ENCODE measurements at places on chromosomes 1 and 21. TPM values are rescaled to one million over a fixed set of nuclear protein-coding genes. Genes with fewer than 3 reads are reported as not detected.

GRCh38 chr1:25435397-25436108 lies 4.9 kb downstream of the MACO1 start:
- DNase-seq = no peak

GRCh38 chr1:24707687-24708086 lies 37.6 kb upstream of the CLIC4 start:
- no peak for DNase-seq

- DNase-seq = peak; percentile 80
Observed at GRCh38 chr1:10793129-10793651, 3.3 kb downstream of the CASZ1 start.

GRCh38 chr21:31252611-31253010 lies 91.5 kb downstream of the TIAM1 start:
- no peak for DNase-seq

GRCh38 chr1:20830378-20830777 lies 43.3 kb upstream of the HP1BP3 start:
- no peak for DNase-seq

GRCh38 chr21:20272791-20273362 lies 725.3 kb upstream of the NCAM2 start:
- DNase-seq = no peak

DNA sequence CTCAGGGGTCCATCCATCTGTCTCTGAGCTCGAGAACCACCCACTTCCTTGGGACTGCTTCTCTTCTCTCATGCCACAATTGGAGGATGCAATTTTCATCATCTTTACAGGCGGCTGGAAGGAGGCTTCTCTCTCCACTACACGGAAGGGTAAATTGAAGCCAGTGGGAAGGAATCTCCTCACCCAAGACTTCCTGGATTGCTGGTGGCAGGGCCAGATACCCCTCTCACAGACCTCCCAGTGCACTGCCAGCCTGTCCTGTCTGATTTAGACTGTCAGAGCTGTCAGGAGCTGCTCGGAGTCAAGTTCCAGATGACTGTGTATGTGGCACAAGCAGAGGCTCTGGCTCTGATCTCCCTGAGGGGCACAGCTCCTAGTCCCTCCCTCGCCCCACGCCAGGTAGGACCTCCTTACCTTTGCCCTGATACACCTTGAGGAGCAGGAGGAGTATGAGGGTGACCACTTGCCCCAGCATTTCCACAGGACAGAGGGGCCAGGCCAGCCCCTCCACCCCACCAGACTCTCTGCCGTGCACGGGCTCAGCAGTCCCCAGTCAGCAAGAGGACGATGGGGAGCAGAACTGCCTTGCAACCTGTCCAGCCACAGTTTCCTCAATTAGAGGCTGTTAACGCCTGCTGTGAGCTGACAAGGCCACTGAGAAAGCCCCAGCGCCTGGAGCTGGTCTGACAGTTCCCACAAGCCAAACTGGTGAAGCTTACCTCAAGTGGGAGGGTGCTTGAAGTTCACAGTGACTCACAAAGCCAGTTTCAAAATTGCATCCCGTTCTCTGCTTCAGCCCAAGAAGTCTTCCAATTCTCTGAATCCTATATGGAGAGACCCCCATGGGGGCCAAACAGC lies at the start of gene CD244:
Gene CD244 (minus strand): TSS at position 685 of the 858 bp plus-strand sequence. CDS start 210 bp downstream, at position 475.
- peak; percentile 46 for DNase-seq

GRCh38 chr1:153549741-153550397 lies 811 bp upstream of the S100A3 start:
- DNase-seq = peak; percentile 5

GRCh38 chr1:173669491-173669941 lies at the start of gene ANKRD45:
ANKRD45 (minus strand) TSS chr1:173669851; CDS start chr1:173659418, 10,433 bp downstream.
- no peak for DNase-seq

DNA sequence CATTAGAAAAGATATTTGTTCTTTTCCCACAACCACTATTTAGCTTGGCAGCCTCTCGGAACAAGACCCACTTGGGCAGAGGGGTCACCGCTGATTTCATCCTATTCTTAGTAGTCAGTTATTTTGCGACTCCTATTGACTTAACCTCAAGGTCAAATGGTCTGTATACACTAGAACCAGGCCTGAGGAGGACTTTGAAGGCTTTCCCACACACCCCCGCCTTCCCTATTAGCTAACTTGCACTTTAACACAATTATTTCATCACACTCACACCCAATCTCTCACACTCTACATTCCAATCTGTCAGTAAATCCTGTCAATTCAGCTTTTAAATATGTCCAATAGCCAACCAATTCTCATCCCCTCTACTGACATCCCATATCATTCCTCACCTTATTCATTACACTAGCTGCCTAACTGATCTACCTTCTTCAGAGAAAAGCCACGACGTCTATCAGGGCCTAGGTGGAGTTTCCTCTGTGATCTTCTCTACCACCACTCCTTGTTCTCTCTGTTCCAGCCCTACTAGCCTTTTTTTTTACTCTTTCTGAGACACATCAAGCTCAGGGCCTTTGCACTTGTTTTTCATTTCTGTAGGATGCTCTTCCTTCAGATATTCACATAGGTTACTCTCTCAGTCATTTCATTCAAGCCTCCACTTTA lies 1.0 kb upstream of the NIBAN1 start:
- no peak for DNase-seq

GRCh38 chr1:29860056-29860455 lies 623.7 kb downstream of the PTPRU start:
- DNase-seq = no peak

GRCh38 chr1:228064741-228065542 lies 17.6 kb upstream of the ARF1 start:
- DNase-seq = no peak

- DNase-seq = no peak
Observed at GRCh38 chr1:165629848-165630628, 996 bp upstream of the MGST3 start.

- no peak for DNase-seq
Observed at GRCh38 chr1:27719286-27720251, 6.2 kb upstream of the FAM76A start.

GRCh38 chr1:184875218-184875617 lies 99.1 kb downstream of the NIBAN1 start:
- DNase-seq = no peak

DNA sequence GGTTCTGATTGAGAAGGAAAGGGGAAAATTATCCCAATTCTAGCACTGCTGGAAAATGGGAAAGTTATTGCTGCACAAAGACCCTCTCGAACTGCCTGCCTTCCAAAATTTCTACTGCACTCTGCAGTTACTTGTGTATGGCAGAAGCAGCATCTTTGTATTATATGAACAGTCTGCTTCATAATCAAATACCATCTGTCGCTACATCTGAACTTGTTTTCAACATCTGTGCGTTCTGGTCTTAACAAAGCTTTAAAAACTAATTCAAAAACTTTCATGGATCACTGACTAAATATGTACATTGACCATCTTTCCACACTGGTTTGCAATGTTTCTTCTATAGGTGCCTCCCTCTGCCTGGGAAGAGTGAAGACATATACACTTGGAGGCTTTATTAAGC lies 79.2 kb downstream of the PROX1 start:
- no peak for DNase-seq

GRCh38 chr1:92884195-92884594 lies 52.4 kb downstream of the RPL5 start:
- no peak for DNase-seq

GRCh38 chr21:33206771-33207281 lies 22.9 kb upstream of the IFNAR2 start:
- DNase-seq = no peak

DNA sequence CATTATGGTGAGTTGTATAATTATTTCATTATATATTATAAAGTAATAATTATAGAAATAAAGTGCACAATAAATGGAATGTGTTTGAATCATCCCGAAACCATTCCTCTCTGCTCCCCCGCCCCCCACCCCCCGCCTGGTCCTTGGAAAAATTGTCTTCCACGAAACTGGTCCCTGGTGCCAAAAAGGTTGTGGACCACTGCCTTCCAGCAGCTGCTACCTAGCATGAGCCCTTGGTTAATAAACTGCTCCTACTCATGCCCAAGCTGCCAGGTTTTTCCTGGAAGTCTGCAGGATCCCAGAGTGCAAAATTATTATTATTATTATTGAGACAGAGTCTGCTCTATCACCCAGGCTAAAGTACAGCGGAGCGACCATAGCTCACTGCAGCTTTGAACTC lies 6.8 kb upstream of the IFNGR2 start:
- no peak for DNase-seq

- no peak for DNase-seq
Observed at GRCh38 chr1:211331011-211331709, 4.5 kb downstream of the TRAF5 start.

- no peak for DNase-seq
Observed at GRCh38 chr1:52544665-52545525, 8.0 kb downstream of the TUT4 start.

- no peak for DNase-seq
Observed at GRCh38 chr21:35091496-35091895, 42.4 kb upstream of the RUNX1 start.

DNA sequence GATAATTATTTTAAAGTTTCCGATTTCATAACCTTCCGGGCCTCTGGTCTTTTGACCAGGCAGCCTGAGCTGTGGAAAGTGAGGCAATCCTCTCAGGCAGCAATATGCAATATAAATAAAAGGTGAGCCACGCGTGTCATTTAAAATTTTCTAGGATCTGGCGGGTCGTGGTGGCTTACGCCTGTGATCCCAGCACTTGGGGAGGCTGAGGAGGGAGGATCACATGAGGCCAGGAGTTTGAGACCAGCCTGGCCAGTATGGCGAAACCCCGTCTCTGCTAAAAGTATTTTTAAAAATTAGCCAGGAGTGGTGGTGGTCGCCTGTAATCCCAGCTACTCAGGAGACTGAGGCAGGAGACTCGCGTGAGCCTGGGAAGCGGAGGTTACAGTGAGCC lies 546 bp upstream of the ZNF695 start:
- DNase-seq = no peak

DNA sequence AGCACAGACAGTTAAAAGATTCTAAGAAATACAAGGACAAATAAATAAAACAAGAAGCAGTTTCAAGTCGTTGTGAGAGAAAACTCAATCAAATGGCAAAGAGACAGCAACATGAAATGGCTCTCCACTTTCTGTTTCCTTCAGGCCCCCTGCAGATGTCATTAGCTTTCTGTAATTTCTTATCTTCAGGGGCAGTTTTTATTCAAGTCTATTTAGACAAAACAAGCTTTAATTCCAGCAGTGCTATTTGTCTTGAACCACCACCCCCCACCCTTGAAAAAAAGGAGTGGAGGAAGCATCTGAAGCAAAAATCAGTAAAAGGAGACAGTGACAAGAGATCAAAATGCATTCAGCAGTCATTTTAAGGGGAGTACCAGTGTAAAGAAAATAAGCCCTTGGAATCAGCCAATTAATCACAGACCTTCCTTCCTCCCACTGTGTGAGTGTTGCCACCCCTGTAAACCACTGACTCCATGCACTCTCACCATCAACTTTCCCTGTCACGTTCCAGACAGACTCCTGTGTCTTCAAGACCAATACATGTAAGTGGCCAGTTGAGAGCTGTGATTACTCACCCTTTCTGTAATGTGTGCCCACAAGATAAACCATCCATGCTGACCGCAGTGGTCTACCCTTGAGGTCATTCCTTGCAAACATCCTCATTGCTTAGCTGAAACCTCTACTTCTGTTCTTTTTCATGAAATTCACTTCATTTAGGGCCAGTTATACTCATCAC lies 136.1 kb upstream of the HOOK1 start:
- DNase-seq = no peak

DNA sequence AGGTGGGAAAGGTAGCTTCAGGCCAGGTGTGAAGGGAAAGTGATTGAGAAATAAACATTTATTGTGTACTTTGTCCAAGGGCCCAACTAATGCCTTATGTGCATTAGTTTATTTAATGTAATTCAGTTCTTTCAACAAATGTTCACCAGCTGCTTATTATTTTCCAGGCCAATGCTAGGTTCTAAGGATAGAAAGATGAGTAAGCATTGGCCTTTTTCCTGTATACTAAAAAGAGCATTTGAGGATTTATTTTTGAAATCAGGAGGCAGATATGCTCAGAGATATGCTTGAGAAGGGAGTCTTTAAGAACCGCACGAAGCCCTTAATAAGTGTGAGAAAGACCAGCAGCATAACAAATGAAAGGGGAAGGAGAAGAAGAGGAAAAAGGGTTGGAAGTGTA lies 32.0 kb downstream of the CLCA1 start:
- no peak for DNase-seq

DNA sequence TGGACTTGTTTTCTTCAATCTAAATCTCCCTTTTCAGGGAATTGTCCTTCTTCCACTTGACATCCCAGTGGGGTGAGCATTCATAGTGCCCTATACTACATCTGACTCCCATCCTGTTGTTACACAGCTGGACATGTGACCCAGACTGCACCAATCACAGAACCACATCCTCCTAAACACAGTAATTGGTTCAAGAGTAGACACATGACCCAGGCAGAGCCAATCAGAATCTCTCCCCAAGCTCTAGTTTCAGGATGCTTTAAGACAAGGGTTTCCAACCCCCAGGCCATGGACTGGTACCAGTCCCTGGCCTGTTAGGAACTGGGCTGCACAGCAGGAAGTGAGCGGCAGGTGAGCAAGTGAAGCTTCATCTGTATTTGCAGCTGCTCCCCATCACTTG lies 5.6 kb upstream of the DDOST start:
- DNase-seq = no peak

GRCh38 chr1:88111816-88112215 lies 572.3 kb upstream of the PKN2 start:
- DNase-seq = no peak

GRCh38 chr1:98940069-98940721 lies 64.5 kb downstream of the PLPPR5 start:
- DNase-seq = peak; percentile 10

- DNase-seq = peak; percentile 58
Observed at GRCh38 chr1:113253187-113253586, 137.1 kb upstream of the MAGI3 start.

DNA sequence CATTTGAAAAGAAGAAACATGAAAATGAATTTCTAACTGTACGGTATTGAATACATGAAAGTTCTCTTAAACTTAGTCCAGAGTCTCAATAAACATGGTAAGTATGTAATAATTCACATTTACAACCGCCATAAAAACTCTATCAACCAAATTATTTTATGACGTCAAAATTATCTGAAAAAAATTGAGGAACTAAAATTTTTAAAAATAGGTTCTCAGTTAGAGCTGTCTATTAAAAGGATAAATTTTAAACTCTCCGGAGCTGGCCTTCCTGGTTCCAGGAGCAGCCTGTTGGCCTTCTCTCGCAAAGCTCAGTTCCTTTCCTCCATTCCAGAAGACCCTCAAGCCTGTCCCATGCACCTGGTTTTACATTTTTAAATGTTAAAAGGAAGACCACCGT lies 18.7 kb upstream of the ETS2 start:
- no peak for DNase-seq

- no peak for DNase-seq
Observed at GRCh38 chr1:85172684-85173337, 28.0 kb downstream of the SYDE2 start.

- DNase-seq = no peak
Observed at GRCh38 chr1:16208270-16208987, 4.0 kb downstream of the ARHGEF19 start.

Gene RUNX3
- total RNA-seq = 3.3 TPM

Gene CRYBG2
- 20.8 TPM for total RNA-seq

Gene MRAP
- not detected for total RNA-seq

Gene EXO1
- 32.0 TPM for total RNA-seq

Gene TNFRSF18
- total RNA-seq = 7.9 TPM

Gene PPOX
- total RNA-seq = 2.8 TPM

Gene PLEKHA6
- 58.7 TPM for total RNA-seq

Gene DMBX1
- total RNA-seq = not detected

Gene NHLH2
- not detected for total RNA-seq

Gene FAM151A
- total RNA-seq = 28.5 TPM

Gene HSD11B1
- 1.5 TPM for total RNA-seq

Gene KCNK1
- 25.7 TPM for total RNA-seq

Gene MYBPH
- total RNA-seq = not detected

Gene CAPN8
- total RNA-seq = 126 TPM

Gene ICOSLG
- total RNA-seq = 7.6 TPM

Gene TSACC
- total RNA-seq = not detected

Gene PIK3R3
- total RNA-seq = 3.0 TPM

Gene CACNA1E
- total RNA-seq = 0.16 TPM

Data from transverse colon (tissue), 4 donors.